ENCODE measurements at places on chromosomes 1 and 21.

- no peak for DNase-seq
Measured at GRCh38 chr1:45079533-45079932, 67.5 kb downstream of the UROD start.

DNA sequence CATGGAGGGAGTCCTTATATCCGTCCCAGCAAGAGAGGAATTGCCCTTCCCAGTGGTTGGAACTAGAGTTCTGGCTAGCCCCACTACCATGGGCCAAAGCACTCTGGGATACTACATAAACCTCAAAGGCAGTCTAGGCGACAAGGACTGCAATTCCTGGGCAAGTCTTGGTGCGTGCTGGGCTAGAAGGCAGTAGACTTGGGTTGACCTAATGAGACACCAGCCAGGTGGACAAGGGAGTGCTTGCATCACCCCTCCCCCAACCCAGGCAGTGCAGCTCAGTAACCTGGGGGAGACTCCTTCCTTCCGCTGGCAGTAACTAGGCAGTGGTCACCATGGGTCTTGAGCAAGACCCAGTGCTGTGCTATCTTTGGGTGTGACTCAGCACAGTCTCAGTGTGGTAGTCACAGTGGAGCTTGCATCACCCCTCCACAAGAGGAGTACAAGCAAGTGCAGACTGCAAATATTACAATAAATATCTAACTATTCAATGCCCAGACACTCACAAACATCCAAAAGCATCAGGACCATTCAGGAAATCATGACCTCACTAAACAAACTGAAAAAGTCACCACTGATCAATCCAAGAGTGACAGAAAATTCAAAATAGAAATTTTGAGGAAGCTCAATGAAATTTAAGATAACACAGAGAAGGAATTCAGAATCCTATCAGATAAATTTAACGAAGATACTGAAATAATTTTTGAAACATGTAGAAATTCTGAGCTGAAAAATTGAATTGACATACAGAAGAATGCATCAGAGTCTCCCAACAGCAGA lies 84.7 kb upstream of the LYPLAL1 start:
- DNase-seq, result no peak

- DNase-seq, result no peak
Measured at GRCh38 chr21:32415451-32416398, 3.2 kb downstream of the EVA1C start.

DNA sequence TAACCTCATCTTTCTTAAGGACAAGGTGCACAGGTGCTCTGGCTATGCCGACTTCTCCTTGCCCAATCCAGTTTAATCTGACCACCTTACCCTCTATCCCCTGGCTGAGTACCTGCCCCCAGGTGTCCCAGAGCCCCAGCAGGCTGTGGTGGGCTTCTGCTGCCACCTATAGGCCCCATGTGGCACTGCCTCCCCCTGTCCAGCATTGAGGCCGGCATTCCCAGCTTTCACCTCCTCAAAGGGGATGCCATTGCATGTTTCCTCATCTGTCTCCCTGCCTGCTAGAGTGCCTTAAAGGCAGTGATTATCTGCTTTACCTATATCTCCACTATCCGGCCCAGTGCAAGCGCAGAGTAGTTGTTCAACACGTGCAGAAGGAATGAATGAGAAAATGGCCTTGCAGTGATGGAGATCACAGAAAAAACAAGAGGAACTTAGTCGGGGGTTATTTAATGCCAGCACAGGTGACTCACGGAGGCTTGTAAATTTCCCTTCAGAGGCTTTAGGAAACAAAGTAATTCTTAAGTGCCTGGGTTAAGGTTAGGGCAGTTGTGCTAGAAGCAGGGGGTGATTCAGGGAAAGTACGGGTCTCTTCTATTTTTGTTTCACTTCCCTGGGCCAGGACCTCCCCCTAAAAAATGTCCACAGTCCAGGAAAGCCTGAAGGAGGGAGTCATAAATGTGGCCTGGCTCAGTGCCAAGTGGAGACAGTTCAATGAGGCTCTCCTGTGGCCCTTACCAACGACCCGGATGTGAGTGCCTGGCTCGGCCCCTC lies 131.8 kb upstream of the NGF start:
- DNase-seq, result no peak

- no peak for DNase-seq
Measured at GRCh38 chr1:101198842-101199636, 37.8 kb upstream of the S1PR1 start.

GRCh38 chr1:9657521-9658032 lies 6.0 kb downstream of the PIK3CD start:
- no peak for DNase-seq

GRCh38 chr1:227728059-227728891 lies 6.8 kb downstream of the JMJD4 start:
- DNase-seq, result peak; percentile 66

DNA sequence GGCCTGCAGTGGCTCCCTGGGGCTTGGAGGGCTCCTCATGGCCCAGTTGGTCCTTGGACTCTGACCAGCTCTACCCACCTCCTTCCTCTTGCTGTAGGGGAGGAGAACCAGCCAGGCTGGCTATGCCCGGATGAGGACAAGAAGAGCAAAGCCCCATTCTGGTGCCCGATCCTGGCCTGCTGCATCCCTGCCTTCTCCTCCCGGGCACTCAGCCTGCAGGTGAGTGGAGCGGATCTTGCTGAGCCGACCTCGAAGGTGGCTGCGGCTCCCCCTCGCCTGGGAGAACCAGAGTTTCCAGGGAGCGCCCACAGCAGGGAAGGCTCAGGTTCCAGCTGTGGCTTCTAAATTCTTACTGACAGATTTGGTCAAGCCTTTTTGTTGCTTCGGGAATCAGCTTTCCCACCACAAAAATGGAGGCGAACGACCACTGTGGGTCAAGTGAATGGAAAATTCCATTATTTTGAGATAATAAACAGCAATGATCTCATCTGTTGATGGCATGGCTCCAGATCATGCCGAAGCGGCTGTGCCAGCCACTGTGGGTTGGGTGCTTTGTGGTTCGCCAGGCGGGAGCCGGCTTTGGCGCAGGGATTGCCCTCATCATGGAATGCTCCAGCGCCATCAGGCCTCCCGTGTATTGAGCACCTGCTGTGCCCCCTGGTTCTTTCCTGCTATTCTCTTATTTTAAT lies 106.5 kb upstream of the ACTL8 start:
- DNase-seq, result no peak

DNA sequence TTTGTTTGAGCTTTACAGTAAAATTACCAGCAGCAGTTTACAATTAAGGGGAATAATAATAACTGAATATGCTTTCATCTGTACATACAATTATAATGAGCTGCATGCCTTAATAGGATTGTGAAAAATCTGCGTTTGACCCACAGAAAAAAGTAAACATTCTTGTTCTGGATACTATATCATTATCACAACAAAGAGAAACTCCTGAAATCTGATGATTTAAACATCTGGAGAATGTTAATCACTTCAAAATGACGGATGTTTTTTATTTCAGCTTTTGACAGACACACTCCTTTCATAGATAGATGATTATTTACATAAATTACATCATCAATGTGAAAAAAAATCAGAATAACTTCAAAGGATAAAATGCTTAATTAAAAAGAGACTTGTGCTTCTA lies 58.5 kb downstream of the TYW3 start:
- no peak for DNase-seq

- no peak for DNase-seq
Measured at GRCh38 chr1:243475966-243476365, 220.1 kb downstream of the SDCCAG8 start.

GRCh38 chr21:36239585-36239984 lies 80.4 kb upstream of the MORC3 start:
- no peak for DNase-seq

DNA sequence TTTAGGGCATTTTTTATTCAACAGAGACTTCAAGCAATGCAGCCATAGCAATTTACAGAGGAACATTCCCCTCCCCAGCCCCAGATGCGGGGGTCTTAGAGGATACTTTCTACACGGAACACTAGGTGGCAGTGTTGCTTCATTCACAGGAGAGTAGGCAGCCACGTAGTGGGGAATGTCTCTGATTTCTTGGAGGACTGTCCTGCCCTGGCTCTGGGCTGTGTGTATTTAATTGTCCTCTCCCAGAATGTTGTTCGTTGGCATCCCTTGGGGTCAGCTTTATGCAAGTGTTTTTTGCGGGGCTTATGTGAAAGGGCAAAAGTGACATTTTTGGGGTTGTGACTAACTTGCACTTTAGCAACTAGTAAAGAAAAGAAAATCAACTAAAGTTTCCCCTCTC lies 96.9 kb downstream of the PAPPA2 start:
- no peak for DNase-seq

Data from T-helper 1 cell (primary cell).